ENCODE measurements at places on chromosomes 16 and 17.

DNA sequence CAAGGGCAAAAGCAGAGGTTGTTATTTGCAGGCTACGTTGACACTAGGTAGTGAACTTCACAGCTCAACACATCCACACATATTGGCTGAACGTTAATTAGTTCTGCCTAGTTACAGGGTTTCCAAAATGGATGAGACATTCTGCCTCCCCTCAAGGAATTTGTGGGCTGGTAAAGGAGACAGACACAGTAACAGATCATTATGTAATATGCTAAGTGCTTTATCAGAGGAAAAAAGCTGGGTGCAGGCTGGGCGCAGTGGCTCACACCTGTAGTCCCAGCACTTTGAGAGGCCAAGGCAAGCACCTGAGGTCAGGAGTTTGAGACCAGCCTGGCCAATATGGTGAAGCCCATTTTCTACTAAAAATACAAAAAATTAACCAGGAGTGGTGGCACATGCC, 26.2 kb downstream of the BMERB1 start:
- DNase-seq, result no peak

- no peak for DNase-seq
These were observed 25.8 kb downstream of the GNPTG start for GRCh38 chr16:1377406-1378010.

DNA sequence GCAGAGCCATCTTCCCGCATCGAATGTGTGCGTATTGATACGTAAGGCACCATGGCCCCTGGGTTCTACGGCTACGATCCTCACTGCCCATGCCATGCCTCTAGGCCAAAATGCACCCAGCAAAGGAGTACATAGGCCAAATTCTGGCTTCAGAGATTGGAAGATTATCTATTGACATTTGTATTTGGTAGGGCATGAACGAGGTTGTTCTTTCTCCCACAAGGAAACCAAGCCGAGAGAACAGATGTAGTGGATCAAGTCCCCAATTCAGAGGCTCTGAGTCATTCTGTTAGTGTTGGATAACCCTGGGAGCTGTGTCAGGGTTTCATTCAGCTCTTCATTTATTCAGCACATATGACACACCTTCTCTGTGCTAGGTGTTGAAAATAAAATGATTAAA, 36.5 kb downstream of the HOXB1 start:
- no peak for DNase-seq

GRCh38 chr16:47096297-47096696, 47.4 kb downstream of the NETO2 start:
- DNase-seq, result no peak

DNA sequence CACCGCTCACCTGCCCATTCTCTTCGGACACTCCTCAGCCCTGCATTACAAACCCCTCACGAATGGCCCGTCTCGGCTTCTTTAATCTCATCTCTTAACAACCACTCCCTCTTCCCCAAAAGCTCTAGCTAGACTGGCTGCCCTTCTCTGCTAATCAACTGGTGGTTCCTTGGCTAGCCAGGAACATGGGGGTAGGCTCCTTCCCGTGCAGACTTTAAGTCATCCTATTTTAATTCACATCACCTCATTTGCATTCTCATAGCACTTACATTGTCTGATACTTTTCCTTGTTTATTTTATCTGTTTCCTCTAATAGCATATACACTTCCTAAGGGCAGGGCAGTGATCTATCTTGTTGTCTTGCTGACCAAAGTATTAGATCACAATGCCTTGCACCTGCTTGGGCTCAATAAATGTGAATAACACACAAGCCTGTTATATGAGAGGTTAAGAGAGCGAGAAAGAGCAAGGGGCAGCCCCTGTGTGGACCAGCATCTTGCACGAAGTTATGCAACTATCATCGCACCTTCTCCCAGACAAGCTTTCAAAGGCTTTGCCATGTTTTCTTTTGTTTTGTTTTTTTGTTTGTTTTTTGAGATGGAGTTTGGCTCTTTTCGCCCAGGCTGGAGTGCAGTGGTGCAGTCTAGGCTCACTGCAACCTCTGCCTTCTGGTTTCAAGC, 9.8 kb downstream of the TP53 start:
- no peak for DNase-seq

GRCh38 chr16:255183-255582, 20.6 kb downstream of the RGS11 start:
- no peak for DNase-seq

- no peak for DNase-seq
These were observed 93.3 kb downstream of the C16orf78 start for GRCh38 chr16:49466881-49467280.

DNA sequence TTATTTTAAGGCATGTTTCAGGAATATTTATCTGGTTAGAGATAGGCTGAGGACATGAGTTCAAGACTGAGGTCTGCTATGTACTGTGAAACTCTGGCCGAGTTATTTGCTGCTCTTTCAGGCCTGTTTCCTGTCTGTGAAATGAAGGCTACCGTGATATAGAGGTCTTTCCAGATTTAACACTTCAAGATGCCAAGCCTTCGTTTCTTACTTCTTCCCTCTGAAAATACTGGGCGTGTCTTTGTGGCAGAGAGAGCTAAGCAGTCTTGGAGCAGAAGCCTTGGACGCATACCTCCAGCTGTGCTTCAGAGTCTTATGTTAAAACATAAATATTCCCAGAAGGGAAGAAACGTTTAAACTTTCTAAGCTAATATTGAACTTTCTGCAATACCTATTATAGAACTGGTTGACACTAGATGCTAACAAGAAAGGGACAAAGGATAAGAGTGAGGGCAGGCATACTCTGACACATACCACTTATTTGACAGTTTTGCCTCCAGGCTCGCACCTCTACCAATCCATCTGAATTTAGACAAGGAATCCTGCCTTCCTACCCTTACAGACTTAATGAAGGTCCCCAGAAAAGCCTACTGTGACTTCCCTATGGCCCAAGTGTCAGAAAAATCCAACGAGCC, 17.5 kb downstream of the WIPI1 start:
- no peak for DNase-seq

DNA sequence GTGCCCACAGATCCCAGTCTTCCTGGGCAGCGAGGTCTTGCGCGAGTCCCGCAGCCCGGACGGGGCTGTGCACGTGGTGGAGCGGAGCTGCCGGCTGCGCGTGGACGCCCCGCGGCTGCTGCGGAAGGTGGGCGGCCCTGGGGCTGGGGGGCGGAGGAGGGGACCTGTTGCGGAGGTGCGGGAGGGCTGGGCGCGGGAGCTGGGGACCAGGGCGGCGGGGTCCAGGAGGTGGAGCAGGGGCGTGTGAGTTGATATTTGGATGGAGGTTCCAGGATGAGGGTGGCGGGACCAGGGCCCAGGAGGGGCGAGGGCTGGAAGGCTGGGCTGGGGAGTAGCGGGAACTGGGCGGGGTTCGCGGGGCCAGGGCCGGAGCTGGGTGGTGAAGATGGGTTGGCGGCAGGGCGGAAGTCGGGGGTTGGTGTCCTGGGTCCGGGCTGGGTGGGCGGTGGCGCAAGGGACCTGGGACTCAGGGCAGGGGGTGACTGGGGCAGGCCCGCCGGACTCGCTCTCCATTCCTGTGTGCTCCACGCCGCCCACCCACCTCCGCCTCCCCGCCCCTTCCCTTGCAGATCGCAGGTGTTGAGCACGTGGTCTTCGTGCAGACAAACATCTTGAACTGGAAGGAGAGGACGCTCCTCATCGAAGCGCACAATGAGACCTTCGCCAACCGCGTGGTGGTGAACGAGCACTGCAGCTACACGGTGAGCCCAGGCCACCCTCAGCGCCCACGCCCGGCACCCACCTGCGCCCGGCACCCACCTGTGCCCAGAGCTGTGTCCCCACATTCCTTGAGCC, 29.6 kb downstream of the SEC14L5 start:
- peak; percentile 33 for DNase-seq

DNA sequence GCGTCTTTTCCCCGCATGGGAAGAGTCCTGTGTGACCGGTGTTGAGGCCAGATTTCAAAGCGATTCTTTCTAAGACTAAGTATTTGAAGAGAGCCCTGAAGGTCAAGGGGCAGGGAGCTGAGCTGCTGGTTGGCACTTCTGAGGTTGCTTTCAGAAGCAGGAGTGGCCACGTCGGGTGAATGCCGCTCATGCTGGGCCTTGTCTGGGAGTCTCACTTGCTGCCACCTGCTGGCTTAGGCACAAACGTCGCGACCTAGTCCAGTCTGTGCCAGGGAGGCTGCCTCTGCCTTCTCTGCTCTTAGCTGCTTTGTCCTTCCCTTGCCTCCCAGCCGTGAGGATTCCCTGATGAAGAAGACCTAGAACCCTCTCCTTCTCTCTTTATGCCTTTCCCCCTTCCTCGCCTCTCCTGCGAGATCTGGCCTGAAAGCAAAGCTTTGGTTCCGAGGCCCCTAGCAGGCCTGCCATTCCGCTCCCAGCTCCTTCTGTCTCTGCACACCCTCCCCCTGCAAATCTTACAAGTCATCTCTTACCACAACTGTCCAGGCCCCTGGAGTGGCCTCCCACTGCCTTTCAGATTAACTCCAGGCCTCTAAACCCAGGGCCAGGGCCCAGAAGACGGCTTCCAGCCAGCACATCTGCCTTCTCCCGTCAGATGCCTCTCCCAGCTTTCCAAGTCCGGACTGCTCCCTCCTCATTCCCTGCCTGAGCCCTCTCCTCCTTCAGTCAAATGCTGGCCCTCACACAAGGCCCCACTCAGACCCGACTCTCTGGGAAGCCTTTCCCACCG, 11.4 kb downstream of the CTNS start:
- peak; percentile 80 for DNase-seq

GRCh38 chr16:14502932-14503741, 126.9 kb downstream of the PARN start:
- DNase-seq, result no peak

- DNase-seq, result no peak
These were observed 11.0 kb downstream of the CHMP6 start for GRCh38 chr17:81002409-81003361.

DNA sequence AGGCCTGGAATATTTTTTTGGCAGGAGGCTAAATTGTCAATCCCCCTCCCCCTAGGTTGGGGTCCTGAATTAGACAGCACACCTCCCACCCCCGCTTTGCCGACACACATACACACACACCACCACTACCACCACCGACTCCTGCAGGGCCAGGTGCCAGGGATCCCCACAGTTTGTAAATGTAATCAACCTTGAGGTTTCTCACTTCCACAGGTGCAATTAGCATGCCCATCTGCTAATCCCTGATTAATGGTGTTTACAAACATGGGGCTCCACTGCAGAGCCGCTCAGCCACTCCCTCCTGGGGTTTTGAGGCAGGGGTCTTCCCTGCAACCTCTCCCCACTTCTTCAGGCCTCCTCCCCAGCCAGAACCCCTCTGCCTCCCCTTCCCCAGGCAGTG, 11.8 kb downstream of the MRM1 start:
- DNase-seq, result no peak

GRCh38 chr16:67394155-67395104, 1.1 kb upstream of the TPPP3 start:
- DNase-seq, result no peak

GRCh38 chr16:53849994-53850393, 146.0 kb downstream of the FTO start:
- DNase-seq, result no peak

- no peak for DNase-seq
These were observed 3.6 kb downstream of the PRSS33 start for GRCh38 chr16:2783581-2784357.

DNA sequence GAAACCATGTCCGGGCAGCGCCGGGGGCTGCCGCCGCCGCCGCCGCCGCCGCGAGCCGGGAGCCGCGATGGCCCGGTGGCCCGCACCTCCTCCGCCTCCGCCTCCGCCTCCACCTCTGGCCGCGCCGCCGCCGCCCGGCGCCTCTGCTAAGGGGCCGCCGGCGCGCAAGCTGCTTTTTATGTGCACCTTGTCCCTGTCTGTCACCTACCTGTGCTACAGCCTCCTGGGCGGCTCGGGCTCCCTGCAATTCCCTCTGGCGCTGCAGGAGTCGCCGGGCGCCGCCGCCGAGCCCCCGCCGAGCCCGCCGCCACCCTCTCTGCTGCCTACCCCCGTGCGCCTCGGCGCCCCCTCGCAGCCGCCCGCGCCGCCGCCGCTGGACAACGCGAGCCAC, 587 bp downstream of the HS3ST4 start:
- DNase-seq, result no peak
